ENCODE measurements at places on chromosomes 2 and 18.

DNA sequence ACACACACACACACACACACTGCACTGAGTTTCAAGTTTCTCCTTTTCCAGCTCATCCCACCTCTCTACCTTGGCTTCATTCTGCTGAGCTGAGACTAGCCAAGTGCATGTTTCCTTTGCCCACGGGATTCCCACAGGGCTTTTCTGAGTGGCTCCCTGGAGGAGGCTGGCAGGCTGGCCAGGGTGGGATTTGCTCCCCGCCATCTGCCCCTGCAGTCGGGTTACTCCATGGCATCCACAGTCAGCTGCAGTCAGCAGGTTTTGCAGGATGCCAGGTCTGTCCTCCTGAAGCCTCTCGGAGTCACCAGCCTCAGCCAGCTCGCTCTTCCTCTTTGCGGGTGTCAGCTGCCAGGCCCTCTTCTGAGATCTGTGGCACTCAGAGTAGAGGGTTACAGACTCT is 783.7 kb upstream of the SOX11 start:
- no peak for DNase-seq

GRCh38 chr2:28613633-28614501 is 118.0 kb downstream of the PLB1 start:
- DNase-seq = no peak

GRCh38 chr2:109129356-109129920 is 433 bp downstream of the SH3RF3 start:
- no peak for DNase-seq

- DNase-seq = no peak
These were observed 9.2 kb downstream of the HTRA2 start for GRCh38 chr2:74538881-74539339.

DNA sequence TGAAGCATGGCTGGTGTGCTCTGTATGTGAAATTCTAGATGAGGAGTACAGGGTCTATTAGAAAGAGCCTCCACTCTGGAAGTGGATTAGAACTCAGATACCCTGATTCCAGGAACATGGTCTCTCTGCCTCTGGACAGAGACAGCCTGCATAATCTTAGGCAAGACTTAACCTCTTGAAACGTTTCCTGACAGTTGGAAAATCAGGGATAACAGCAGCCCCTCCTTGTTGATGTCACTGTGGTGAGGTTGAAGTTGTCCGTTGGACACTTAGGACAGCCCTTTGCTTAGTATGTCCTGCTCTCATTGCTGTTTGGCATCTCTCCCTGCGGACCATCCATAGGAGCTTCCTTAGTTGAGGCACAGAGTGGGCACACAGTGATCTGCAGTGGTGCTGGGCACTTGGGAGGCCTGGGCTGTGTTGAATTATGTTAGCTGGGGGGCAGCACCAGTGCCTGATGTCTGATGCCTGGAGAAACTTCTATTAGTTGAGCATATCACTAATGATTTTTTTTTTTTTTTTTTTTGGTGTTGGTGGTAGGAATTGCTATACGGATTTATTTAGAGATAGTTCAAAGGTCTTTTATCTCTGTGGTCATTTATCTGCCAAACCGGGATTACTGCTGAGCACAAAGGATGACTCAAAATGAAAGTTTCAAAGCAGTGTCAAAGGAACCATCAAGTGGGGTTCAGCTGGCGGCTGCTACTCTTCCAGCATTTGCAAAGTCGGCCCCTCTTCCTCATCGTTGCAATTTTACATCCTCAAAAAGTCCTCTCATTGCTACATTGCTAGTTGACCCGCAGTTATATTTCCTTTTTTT is 28.8 kb downstream of the SETBP1 start:
- no peak for DNase-seq

DNA sequence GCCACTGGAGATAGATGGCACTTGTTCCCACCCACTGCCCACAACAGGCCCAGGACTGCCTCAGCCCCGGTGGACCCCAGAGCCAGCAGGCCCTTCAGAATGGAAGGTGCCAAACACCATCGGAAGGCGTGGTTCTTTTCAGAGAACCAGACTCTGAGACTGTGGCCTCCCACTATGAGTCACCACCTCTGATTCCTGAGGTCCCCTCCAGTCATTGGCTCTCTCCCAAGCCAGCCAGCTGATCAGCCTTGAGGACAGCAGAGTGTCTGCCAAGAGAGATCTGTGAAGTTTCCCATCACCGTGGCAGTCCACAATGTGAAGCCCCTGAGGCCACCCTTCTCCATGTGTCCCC is 10.4 kb upstream of the MAP3K2 start:
- DNase-seq = no peak

- DNase-seq = no peak
These were observed 147.9 kb upstream of the CAVIN2 start for GRCh38 chr2:191994749-191995148.

DNA sequence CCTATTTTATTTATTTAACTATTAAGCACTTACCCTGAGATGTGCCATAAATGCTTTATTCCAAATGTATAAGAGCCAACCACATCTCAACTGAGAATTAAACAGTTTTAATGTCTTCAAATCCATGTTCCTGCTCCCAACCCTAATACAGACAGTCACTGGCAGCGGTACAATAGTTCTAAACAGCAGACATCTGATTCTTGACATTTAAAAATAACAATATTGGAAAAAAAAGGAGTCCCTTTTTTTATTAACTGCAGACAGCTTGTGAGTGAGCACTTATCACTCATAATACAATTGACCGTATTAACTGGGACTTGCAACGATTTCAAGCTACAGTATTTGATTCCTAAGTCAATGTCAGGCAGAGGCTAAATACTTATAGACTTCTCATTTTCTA is 424.6 kb downstream of the TGIF1 start:
- no peak for DNase-seq

DNA sequence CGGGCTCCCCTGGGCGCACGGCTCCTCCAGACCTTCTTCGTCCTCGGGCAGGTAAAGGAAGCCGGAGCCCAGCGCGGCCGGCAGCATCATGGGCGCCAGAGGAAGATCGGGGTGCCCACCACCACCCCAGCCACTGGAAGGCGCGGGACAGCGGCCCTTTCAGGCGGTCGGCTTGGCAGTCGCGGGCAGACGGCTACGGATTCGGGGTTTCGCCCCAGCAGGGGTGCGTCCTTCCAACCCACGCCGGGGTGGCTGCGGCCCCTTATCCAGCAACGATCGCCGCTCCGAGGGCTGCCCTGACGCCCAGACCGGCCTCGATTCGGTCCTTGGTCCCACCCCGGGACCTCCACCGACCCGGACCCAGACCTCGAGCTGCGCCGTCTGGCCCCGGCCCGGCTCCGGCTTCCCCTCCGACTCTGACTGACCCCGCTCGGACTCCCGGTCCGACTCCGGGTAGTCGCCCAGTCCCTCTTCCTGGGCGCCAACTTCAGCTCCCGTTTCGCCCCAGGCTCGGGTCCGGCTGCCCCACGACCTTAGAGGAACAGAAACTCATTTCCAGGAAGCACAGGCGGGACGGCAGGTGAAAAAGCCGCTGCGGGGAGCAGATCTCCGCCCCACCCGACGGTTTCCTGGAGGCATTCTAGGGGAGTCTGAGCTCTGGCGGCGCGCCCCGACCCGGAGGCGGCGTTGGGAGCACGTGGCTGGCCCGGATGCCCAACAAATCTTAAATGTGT is 30.2 kb upstream of the SSB start:
- DNase-seq = no peak

GRCh38 chr18:64713284-64713683 is 564.4 kb upstream of the LINC00305 start:
- DNase-seq = no peak

DNA sequence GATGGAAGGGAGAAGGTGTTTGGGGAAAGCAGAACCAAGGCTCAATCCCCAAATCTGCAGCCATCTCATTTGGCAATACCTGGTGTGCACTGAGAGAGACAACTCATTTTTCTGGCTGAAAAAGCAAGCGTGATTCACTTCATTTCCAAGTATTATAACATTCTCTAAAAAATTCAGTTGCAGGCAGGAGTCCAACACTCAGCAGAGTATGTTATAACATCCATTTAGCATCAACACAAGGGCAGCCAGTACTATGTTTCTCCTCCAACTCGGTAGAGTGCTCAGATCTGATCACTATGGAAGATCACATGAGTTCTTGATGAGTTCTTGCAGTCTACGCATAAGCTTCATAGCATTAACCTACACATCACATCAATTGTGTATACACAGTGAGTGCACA is 99.4 kb upstream of the PID1 start:
- DNase-seq = no peak

DNA sequence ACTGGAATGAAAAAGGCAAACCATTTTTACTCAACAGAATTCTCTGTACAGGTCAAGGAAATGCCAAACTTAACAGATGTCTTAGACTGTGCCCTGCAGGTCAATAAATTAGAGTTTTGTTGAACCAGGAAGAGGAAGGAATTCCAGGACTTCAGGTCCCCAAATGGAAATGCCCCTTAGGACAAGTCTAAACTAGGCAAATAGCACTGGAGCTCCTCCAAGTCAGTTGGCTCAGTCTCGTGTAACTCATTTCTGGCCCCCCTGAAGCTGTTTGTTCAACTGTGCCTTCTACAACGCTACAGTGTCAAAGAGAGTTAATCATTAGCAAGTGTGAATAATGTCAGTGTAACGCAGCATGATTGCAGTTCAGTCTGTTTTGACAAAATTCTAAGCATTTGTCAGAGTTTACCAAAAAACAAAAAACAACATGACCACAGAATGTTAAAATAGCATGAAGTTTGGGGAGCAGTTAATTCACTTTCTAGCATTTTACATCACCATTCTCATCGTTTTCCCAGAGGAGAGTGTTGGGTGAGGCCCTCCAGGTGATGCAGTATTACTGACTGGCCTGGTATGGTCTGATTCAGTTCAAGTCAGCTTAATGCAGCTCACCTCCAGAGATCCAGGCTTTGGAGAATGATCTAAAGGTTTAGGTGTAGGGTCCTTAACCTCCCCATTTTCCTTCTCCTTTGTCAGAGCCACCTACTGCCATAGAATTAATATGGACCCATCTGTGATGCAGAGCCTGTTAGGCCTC is 108.1 kb downstream of the AQP4 start:
- DNase-seq = no peak

- DNase-seq = no peak
These were observed 14.7 kb downstream of the BCL2L11 start for GRCh38 chr2:111135237-111135909.

DNA sequence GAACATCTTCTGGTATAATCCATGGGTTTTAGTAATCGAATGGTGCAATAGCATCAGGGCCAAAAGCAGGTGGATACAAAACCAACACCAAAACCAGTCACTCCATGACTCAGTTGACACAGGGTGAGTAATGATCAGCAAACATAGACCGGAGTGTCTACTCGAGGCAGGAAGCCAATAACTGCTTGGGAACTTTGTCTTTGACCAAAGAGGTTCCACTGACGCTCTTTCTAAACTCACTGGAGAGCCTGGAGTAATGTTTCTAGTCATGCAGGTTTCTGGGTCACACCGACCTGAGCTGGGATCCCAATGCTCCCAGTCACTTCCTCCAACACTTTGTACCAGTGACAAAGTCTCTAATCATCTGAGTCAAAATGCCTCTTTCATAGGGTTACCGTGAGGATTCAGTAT is 30.9 kb downstream of the MREG start:
- DNase-seq = no peak

DNA sequence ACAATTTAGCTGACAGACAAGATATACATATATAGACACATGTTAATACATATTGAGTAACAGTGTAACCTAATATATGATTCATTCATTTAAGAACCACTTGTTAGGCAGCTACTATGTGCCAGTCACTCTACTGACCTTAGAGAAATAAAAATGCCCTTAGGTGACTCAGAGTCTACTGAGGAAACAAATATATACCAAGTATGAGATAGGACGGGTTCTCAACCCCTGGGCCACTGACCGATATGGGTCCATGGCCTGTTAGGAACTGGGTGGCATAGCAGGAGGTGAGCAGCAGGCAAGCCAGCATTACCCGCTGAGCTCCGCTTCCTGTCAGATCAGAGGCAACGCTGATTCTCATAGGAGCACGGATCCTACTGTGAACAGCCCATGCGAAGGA is 14.8 kb downstream of the STRN start:
- DNase-seq = no peak

DNA sequence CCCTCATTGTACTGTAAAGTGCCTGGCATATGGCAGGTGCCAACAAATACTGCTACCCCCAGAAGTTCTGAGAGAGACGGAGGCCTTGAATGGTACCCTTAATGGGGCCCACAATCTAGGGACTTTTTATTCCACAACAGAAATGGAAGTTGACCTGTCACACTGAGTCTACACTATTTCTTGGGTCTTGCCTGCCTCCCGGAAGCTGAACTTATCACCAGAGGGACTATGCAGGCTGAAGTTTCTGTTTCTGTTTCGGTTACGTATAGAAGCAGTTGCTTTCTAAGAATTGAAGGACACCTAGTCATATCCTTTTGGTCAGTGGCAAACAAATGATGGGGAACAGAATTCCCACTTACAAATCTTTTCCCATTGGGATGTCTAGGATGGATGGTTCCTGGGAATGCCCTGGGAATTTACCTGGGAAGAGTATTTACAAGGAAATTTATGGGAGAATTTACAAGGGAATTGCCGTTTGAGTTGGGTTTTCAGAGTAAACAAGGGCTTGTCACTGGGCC is 74.2 kb downstream of the HS1BP3 start:
- DNase-seq = no peak

GRCh38 chr2:121236101-121236640 is 48.8 kb downstream of the TFCP2L1 start:
- no peak for DNase-seq

GRCh38 chr18:63603355-63603754 is 16.2 kb downstream of the SERPINB13 start:
- DNase-seq = no peak

- no peak for DNase-seq
These were observed 139.0 kb downstream of the DSC3 start for GRCh38 chr18:30903566-30903965.

GRCh38 chr2:6605836-6606505 is 259.7 kb downstream of the CMPK2 start:
- no peak for DNase-seq

DNA sequence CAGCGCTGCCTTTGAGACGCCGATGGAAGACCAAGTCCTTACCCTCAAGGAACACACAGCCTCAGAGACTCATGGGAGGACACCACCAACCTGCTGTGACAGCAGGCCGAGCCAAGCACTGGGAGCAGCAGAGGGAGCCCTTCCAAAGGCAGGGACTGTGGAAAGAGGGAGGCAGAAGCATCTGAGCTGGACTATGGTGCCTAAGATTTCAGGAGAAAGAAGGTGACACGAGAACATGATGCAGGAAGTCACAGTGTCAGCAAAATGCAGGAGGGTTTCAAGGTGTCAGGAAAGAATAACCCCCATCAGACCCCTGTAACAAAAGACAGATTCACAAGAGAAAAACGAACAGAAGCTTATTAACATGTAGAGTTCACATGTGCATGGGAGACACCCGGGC is 24.2 kb upstream of the COX7A2L start:
- DNase-seq = no peak

GRCh38 chr2:164084066-164084465 is 348.3 kb upstream of the FIGN start:
- no peak for DNase-seq

GRCh38 chr2:68487773-68488355 is 20.5 kb downstream of the APLF start:
- DNase-seq = peak; percentile 3
